ENCODE measurements at places on chromosomes 11 and 22.

- no peak for DNase-seq
Measured at GRCh38 chr11:93081694-93082093, 112.2 kb downstream of the MTNR1B start.

DNA sequence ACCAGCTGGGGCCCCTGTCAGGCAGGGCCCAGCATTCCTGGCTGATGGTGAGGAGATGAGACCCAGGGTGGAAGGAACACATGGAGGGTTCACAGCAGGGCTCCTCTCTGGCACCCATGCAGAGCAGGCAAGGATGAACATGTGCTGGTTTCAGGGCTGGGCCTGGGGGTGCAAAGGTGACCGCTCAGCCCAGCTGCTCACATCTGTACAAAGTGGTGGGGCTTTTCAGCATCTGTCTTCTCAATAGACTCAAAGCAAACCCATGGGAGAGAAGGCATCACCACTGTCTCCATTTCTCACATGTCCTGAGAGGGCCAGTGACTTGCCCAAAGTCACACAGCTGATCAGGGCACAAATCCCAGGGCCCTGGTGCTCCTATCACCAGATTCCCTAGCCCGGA is 27.3 kb upstream of the TCF20 start:
- DNase-seq, result no peak

GRCh38 chr11:74948546-74948897 is 369 bp downstream of the XRRA1 start:
- DNase-seq, result peak; percentile 47

- no peak for DNase-seq
Measured at GRCh38 chr11:95795627-95796295, 5.5 kb downstream of the CEP57 start.

DNA sequence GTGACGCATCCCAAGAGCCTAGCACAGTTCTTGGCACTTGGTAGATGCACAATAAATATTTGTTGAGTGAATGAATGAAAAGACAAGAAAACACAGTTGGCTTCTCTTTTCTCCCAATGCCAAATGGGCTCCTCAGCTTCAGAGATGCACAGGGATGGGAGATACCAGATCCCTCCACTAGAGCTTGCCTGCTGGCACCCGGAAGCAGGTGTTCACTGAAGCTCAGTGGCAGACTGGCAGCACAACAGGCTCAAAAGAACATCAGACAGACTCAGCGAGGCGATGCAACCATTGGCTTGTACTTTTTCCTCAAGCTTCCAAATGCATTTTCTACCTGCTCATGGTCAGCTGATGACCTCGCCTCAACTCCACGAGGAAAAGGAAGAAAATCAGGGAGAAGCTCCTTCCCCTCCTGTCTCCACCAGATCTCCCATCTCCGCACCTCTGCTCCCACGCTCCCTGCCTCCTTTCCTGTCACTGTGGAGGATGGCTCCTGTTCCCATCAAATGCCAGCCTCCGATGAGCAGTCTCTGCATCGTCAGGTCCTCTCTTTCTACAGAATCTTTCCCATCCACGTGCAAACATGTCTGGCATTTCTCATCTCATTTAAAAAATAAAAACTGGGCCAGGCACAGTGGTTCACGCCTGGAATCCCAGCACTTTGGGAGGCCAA is 5.8 kb downstream of the RAPSN start:
- no peak for DNase-seq

GRCh38 chr11:47395223-47396048 is 13.0 kb upstream of the SLC39A13 start:
- DNase-seq, result no peak

DNA sequence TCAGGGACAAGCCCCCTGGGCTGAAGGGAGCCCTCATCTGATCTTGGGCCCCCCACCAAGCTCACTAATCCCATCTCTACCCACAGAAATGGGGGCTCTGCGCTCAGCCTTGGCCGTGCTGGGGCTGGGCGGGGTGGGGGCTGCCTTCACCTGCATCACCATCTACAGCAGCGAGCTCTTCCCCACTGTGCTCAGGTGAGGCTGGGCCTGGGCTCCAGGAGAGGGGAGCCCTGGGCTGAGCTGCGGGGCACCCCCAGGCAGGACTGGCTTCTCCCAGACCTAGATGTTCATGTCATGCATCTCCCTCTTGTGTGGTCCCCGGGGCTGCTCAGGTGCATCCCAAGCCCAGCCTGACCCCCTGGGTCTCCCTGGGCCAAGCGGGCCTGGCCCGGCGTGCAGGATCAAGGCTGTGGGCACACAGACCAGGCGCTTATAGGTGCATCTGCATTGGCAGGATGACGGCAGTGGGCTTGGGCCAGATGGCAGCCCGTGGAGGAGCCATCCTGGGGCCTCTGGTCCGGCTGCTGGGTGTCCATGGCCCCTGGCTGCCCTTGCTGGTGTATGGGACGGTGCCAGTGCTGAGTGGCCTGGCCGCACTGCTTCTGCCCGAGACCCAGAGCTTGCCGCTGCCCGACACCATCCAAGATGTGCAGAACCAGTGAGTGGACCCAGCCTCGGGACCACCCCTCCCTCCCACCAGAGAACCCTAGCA is 9.4 kb downstream of the SLC22A12 start:
- no peak for DNase-seq

- no peak for DNase-seq
Measured at GRCh38 chr11:9956483-9956882, 292.6 kb downstream of the SWAP70 start.

DNA sequence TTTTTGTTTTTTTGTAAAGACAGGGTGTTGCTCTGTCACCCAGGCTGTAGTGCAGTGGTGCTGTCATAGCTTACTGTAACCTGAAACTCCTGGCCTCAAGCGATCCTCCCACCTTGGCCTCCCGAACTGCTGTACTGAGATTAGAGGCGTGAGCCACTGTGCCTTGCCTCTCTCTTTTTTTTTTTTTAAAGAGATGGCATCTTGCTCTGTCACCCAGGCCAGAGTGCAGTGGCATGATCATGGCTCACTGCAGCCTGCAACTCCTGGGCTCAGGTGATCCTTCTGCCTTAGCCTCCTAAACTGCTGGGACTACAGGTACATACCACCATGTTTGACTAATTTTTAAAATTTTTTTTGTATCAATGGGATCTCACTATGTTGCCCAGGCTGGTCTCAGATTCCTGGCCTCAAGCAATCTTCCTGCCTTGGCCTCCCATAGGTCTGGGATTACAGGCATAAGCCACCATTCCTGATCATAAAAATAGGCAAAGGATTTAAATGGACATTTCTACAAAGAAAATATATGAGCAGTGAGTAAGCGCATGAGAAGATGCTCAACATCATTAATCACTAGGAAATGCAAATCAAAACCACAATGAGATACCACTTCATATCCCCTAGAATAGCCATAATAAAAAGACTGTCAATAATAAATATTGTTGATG is 17.3 kb upstream of the CLNS1A start:
- peak; percentile 77 for DNase-seq
